Cerebellum (tissue), 4 donors: ENCODE measurements at places on chromosomes 11 and 22.

DNA sequence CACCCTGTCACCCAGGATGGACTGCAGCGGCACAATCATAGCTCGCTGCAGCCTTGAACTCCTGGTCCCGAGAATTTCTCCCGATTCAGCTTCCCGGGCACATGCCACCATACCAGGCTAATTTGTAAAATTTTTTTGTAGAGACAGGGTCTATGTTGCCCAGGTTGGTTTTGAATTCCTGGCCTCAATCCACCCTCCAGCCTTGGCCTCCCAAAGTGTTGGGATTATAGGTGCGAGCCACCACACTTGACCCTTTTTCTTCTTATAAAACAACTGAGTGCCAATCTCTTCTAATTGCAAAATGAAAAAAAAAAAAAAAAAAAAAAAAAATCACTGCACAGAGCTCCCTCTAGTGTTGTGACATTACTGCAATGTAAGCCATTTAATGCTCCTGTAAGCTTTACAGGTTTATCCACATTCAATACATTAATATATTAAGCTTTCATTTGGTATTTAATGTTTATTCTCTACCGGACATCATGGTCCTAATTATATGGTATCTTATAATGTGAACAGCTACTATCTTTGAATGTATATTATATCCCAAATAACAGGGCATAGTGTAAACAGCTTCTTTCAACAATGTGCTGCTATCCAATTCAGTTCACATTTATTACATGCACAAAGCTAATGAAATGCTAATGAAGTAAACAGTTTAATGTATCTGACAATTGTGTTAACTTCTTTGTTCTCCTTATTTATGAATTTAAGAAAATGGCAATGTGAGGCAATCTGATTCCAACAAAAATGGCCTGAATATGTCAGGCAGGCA lies 44.6 kb downstream of the COPB1 start:
- peak; percentile 45 for DNase-seq

DNA sequence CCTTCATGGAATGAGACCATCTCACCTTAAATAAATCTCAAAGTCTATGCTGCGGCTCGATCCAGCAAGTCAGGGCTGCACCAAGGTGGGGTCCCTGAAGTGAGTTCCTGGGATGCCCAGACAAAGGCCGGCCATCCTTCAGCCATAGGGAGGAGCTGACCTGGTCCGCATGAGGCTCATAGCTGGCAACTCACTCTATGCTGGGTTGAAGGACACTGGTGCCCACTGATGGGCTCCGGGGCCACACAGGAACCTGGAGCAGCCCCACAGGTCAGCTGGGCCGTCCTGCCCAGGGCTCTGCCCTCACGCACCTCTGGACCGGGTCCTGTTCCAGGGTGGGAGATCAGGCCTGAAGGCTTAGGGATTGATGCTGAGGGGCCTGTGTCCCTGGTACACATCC lies 1339.3 kb downstream of the TBC1D22A start:
- no peak for DNase-seq

- DNase-seq, result no peak
These were observed 22.7 kb downstream of the PTDSS2 start for GRCh38 chr11:472816-473215.

DNA sequence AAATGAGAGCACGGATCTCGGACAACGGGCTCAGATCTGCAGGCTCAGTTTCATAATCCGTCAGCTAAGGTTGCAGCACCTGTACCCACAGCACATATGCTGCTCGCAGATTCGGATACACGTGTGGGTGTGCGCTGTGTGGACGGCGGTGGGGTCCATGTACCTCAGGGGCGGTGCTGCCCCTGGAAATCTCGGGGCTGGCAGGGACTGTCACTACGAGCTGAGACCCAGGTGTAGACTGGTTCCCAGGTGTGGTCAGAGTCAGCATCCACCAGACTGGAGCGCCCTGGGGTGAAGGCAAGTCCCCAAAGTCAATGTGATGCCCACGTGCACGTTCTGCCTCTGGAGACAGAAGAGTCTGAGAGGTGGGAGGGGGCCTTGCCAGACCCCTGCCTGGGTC lies 989.3 kb downstream of the BRD1 start:
- no peak for DNase-seq

GRCh38 chr11:67680696-67681470 lies 6.5 kb upstream of the ALDH3B2 start:
- DNase-seq, result no peak
